Chondrocyte (in vitro differentiated cells): ENCODE measurements at places on chromosomes 2 and 18. TPM values are rescaled to one million over a fixed set of nuclear protein-coding genes. Genes with fewer than 3 reads are reported as not detected.

- no peak for DNase-seq
Measured at GRCh38 chr2:12965540-12966269, 249.0 kb downstream of the TRIB2 start.

DNA sequence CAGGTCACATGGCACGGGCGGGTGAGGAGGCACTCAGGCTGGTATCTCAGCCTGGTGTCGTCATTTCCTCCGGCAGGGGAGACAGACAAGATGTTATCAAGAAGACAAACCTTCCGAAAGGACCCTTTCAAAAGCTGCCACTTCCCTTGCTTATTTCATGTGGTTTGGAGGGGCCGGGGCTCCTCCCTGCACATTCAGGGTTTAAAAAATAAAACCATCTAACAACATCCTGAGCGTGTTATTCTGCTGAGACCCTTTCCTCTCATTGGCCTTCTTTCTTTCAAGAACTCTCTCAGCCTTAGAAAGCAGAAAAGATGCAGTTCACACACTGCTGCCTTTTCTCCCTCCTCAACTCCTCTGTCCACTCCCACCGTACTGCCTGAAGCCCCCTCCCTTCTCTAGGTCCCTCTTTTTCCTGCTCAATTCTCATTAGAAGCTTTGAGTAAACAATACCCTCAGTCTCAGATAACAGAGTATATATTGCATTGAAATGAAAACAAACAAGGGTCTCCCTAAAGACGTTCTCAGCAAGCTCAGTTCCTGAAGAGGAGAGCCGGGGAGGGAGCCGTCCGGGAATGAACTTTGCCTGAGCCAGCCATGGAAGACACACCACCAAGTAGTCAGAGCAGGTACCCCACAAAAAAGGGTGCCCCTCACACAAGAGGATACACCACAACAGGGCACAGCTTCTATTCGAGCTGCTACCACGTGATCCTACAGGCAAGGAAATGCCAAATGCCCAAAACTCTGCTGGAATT, 9.7 kb downstream of the SMAD7 start:
- DNase-seq = no peak

GRCh38 chr2:224410946-224411561, 9.1 kb upstream of the FAM124B start:
- no peak for DNase-seq

GRCh38 chr2:96413323-96413722, 77.8 kb downstream of the NCAPH start:
- DNase-seq = no peak

- DNase-seq = no peak
Measured at GRCh38 chr2:207833251-207833751, 63.6 kb upstream of the FZD5 start.

- peak; percentile 86 for DNase-seq
Measured at GRCh38 chr2:241187101-241187917, 1.2 kb upstream of the ANO7 start.

DNA sequence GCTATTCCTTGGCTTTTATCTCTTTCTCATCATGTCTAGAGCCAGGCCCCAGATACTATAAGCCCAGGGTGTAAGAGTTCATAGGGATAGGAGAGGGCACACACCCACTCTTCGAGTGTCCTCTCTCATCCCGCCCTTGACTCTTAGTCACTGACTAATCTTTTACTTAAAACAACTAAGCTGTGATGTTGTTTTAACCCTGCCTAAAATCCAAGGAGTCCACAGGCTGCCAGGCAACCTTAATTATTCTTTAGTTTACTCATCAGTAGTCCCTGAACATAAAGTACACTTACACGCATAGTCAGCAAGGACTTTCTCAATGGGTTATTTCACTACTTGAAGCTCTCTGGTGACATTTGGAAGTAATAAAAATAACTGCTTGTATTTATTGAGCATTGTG, 28.4 kb downstream of the GREB1L start:
- no peak for DNase-seq

- no peak for DNase-seq
Measured at GRCh38 chr18:22241921-22242361, 72.6 kb downstream of the GATA6 start.

Gene COLEC11
- total RNA-seq = not detected in 3 replicates

Gene UGT1A4
- not detected in 3 replicates for total RNA-seq

Gene TNFAIP6
- 4.1 to 7.4 TPM (median 4.2 TPM) in 3 replicates for total RNA-seq

Gene ANKRD29
- 0.48 to 0.85 TPM (median 0.50 TPM) in 3 replicates for total RNA-seq

Gene CCL20
- total RNA-seq = 0.45 to 1.9 TPM (median 0.79 TPM) in 3 replicates
